Stimulated activated naive CD4-positive, alpha-beta T cell (primary cell): ENCODE measurements at places on chromosomes 11 and 22.

DNA sequence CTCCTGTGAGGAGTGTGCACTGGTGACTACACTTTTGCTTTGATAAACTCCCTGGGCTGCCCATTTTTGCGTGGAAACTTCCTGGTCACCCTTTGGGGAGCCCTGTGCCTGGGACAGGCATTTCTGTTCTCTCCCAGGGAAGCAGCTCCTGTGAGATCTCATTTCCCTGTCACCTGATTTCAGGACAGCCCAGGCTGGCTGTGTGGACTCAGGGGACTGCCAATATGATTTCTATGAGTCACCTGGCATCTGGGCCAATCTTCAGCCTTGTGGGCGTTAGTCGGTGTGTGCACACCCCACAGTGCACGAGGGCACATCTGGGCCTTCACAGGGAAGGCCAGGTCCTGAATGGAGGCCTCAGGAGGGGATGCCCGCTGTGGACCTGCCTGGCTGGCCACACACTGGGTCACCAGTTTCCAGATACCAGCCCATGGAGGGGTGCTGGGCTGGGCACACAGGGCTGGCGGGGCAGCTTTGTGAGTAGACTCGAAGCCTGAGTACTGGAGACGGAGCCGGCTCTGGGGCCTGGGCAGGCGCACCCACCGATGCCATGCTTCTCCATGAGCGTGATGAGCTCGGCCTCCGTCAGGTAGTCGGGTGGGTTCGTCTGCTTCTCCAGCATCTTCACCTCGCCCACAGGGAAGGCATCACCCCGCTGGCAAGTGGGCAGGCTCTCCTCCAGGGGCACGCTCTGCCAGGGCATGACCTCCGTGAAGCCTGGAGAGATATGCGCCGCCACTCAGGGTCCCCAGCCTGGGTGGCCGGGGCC, 9.4 kb upstream of the PPM1F start:
- DNase-seq = no peak

- no peak for DNase-seq
Observed at GRCh38 chr11:59611570-59612565, 3.7 kb downstream of the OSBP start.

- no peak for DNase-seq
Observed at GRCh38 chr22:44459041-44459440, 39.0 kb downstream of the RTL6 start.

GRCh38 chr11:82195283-82195682, 538.4 kb downstream of the FAM181B start:
- DNase-seq = no peak

GRCh38 chr11:86926975-86927374, 28.2 kb downstream of the FZD4 start:
- no peak for DNase-seq

DNA sequence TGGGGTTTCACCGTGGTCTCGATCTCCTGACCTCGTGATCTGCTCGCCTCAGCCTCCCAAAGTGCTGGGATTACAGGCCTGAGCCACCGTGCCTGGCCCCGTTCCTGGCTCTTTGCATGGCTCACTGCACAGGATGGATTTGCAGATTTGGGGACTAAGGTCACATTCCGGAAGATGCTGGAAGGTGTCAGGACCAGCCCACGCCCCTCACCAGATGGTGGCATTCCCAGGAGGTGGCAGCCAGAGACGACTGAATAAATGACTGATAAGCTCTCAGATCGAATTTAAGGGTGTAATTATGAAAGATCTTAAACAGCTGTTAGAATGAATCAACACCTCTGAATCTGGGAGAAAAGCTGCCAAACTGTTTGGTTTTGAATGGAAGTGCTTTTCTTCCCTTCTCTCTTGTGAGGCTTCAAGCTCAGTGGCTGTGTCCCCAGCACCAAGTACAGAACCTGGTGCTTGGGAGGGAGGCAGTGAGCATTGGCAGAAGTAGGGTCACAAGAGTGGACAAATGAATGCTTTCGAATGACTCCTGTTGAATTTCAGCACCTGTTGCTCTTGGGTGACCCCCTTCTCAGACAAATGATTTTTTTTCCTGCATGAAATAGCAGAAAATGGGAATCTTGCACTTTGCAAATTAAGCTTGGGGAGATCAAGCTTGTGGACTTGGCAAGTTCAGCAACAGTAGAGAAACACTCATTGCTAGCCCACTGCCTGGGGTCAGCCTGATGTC, 69.6 kb downstream of the KIAA1671 start:
- DNase-seq = no peak

DNA sequence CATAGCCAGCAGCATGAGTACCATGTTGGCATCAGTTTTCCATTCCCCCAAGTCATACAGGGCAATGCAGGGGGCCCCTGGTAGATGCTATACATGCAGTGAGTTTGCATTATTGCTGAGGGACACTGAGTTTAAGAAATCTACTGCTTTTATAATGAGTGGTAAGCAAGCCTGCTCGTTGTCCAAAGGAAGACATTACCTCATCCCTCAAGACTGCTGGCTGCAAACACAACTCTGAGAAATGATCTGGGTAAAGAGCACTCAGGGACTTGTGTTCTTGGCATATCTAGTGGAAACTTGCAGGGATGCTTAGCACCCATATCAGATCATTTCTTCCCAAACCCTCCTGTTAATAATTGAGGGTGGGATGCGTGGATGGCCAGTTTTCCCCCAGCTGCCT, 77.9 kb downstream of the CWC15 start:
- no peak for DNase-seq
